ENCODE measurements at places on chromosomes 3 and 15.

GRCh38 chr3:137108699-137109440 is 151.1 kb downstream of the IL20RB start:
- DNase-seq: no peak

GRCh38 chr3:139935866-139936817 is 1.2 kb downstream of the CLSTN2 start:
- no peak for DNase-seq

GRCh38 chr15:52014616-52015015 is 4.4 kb upstream of the MAPK6 start:
- no peak for DNase-seq

GRCh38 chr3:143396790-143397189 is 277.2 kb downstream of the CHST2 start:
- no peak for DNase-seq

GRCh38 chr15:60529332-60529731 is 50.4 kb upstream of the ICE2 start:
- no peak for DNase-seq

DNA sequence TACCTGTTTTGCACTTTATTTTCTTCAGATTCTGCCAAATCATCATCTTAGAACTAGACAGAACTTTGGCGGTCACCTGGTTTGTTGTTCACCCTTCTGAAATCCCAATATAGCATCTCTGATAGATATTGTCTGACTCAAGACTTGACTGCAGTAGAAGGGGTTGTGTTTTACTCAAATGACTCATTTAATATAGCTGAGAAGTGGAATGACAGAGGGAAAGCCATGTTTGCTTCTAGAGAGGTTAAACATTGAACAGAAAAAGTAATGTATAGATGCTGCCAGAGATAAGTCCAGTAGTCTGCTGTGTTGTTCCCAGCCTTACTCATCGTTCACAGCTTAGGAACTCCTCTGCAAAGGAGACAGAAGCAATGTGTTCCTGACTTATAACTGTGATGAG is 402.0 kb downstream of the AGBL1 start:
- DNase-seq: no peak

- no peak for DNase-seq
Measured at GRCh38 chr15:33508703-33509102, 197.9 kb downstream of the RYR3 start.

GRCh38 chr3:118991775-118992174 is 42.9 kb downstream of the IGSF11 start:
- no peak for DNase-seq

DNA sequence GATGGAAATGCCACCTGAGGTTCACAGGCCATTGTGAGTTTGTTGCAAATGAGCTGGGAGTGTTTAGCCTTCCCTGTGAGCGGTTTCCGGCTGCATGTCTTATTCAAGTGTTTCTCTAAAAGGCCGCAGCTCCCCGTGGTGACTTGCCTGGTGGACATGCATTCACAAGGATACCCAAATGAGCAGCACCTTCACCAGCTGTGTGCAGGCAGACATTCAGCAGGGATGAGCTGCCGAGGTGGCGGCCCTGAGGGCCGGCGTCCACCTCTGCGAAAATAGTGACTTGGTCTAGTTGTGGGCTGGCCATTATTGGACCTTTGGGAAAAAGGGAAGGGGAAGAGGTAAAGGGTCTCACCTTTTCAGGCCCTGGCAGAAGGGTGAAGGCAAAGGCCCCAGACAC is 23.4 kb downstream of the SPSB4 start:
- DNase-seq: no peak

DNA sequence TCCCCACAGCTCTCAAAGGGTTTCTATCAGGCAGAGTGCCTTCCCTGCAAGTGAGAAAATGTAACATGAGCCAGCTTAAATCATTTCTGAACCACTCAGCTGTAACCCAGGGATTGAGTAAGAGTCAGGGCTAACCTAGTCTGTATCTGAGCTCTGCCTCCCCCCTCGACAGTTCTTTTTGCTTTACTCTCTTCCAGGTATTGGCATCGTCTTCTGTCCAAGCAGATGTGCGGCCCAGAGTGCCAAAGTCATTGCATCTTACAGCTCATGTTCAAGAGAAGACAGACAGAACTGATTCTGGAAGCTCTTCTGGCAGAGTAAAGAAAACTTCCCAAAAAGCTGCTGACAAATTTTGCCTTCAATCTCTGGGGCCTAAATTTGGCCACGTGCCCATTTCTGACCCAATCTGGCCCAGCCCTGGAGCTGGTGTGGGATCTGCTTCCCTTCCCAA is 74.8 kb downstream of the ABHD5 start:
- no peak for DNase-seq

DNA sequence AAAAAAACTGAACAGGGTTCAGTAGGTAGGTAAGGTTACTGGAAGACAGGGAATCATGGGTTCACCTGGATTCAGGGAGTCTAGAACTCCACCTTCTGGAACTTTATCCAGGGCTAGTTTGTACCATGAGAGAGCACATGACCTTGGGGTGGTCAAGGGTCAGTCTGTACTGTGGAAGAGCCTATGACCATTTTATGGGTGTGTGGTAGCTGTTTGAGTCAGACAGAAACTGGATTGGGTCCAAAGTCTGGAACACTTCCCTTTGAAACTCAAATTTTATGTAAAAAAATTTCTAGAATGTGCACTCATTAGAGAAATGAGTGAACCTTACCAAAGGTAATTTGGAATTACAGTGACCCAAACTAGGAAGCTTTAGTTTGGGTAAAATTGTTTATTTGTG is 486.0 kb upstream of the AGTR1 start:
- DNase-seq: no peak

DNA sequence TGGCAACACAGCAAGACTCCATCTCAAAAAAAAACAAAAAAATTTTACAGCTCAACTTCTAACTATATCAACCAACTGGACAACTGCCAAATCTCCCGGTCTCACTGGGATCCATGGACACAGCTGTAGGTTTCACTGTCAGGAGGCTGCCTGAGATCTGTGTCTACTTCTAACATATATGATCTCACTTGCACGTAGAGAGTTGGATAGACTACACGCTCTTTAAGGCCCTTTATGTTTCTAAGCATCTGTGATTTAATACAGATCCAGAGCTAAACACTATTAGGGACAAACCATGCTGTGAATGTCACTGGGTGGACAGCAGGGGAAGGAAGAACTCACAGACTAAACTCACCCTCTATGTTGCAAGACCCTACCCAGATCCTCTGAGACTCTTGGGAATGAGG is 13.0 kb upstream of the APOD start:
- DNase-seq: no peak

GRCh38 chr3:120171134-120171873 is 77.1 kb upstream of the GSK3B start:
- DNase-seq: no peak

DNA sequence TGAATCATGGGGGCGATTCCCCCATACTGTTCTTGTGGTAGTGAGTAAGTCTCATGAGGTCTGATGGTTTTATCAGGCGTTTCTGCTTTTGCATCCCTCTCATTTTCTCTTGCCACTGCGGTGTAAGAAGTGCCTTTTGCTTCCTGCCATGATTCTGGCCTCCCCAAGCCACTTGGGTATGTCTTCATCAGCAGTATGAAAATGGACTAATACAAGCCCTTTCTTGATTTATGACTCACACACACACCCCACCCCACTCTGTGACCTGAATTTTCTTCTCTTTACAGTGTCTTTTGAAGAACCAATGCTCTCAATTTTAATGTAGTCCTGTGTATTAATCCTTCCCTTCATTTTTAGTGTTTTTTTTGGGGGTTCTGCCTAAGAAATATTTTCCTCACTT is 244.8 kb downstream of the PLCL2 start:
- DNase-seq: no peak

GRCh38 chr3:32592011-32592410 is 21.4 kb upstream of the DYNC1LI1 start:
- DNase-seq: no peak

GRCh38 chr3:24688446-24689148 is 193.9 kb upstream of the THRB start:
- no peak for DNase-seq

DNA sequence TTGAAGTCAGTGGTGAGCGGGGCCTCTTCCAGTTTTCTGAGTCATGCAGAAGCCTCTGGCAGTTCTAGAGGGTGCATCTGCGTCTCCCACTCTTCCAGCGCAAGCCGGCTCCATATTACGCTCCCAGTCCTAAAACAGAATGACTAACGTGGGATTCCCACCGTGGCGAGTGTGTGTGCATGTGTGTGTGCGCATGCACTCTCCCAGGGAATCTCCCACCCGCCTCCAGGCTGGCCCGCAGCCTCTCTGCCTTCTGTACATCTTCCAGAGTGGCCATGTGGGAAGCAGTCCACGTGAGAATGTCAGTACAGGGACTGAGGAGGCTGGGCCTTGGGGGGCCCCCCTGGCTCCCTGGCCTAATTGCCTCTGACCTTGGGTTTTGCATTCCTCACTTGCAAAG is 87.7 kb downstream of the LSM3 start:
- DNase-seq: no peak

DNA sequence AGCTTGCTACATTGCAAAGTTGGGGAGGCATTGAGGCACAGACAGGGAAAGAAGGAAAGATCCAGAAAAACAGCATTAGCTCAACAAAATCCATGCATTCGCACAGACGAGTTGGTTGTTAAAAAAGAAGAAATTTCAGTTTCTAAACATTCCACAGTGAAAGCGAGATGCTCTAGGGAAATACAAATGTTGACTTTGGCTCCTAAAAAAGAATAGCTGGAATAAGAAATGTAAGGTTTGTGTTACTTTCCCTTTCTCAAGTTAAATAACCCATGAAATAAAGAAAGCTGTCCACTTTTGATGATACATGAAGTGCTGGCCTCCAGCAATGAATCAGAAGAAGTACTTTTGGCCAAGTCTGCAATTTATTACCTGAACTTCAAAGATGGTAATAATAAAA is 465.1 kb downstream of the ERC2 start:
- no peak for DNase-seq

DNA sequence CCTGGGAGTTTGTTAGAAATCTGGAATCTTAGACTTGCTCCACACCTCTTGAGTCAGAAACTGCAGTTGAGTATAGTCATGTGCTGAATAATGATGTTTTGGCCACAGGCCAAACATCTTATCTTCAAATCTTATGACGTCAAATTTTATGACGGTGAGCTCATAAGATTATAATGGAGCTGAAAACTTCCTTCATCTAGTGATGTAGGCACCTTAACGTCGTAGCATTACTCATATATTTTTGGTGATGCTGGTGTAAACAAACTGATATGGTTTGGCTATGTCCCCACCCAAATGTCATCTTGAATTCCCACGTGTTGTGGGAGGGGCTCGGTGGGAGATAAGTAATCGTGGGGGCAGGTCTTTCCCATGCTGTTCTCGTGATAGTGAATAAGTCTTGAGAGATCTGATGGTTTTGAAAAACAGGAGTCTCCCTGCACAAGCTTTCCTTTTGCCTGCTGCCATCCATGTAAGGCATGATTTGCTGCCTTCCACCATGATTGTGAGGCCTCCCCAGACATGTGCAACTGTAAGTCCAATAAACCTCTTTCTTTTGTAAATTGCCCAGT is 268.0 kb upstream of the PROK2 start:
- no peak for DNase-seq

- DNase-seq: no peak
Measured at GRCh38 chr3:38582316-38582715, 67.2 kb downstream of the SCN5A start.

GRCh38 chr3:39468108-39468436 is 592 bp downstream of the MOBP start:
- DNase-seq: no peak

- no peak for DNase-seq
Measured at GRCh38 chr15:40846841-40847222, 3.0 kb downstream of the SPINT1 start.

DNA sequence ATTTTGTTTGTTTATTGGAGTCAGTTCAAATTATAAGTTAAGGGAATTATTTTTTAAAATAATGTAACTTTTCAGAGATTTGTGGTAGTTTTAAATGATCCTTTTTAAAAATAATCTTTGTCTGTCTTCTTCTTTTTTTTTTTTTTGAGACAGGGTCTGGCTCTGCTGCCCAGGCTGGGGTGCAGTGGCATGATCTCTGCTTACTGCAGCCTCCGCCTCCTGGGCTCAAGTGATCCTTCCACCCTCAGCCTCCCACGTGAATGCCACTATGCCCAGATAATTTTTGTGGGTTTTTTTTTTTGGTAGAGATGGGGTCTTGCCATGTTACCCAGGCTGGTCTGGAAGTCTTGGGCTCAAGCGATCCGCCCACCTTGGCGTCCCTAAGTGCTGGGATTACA is 12.6 kb downstream of the FNDC3B start:
- DNase-seq: no peak

DNA sequence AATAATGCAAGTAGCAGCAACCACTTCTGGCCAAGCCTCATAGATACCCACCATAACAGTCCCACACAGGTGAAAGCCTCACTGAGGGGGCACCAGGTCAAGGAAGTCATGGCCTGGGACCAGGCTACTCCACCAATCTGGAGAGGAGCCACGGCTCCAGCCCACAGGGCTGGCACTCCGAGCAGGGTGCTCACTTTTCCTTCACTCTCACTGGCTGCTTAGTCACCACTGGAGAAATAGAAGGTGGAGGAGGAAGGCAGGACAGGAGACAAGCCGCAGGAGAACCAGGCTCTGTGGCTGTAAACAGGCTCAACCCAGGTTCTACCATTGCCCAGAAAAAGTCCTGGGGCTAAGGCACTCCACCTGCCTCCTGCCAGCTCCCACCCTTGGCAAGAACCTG is 1.2 kb downstream of the USP19 start:
- no peak for DNase-seq

GRCh38 chr15:92158426-92158825 is 235.3 kb upstream of the ST8SIA2 start:
- DNase-seq: no peak

- DNase-seq: no peak
Measured at GRCh38 chr3:100407977-100408532, 6.7 kb downstream of the LNP1 start.

Measured in activated naive CD4-positive, alpha-beta T cell (primary cell).